ENCODE measurements at places on chromosomes 1 and 21. TPM values are rescaled to one million over a fixed set of nuclear protein-coding genes. Genes with fewer than 3 reads are reported as not detected.

The TEDDM1 gene
- total RNA-seq: not detected

The DIRAS3 gene
- 0.44 TPM for total RNA-seq

The SPOCD1 gene
- not detected for total RNA-seq

The SLC30A2 gene
- total RNA-seq: 2.1 TPM

The AIRE gene
- total RNA-seq: not detected

The SPRR2E gene
- total RNA-seq: not detected

The CD101 gene
- total RNA-seq: not detected

The ADAMTS4 gene
- total RNA-seq: 4.0 TPM

The CD84 gene
- total RNA-seq: 0.10 TPM

The CDK18 gene
- total RNA-seq: 4.6 TPM

The TMPRSS15 gene
- total RNA-seq: not detected

The BEND5 gene
- 1.1 TPM for total RNA-seq

The C1orf94 gene
- total RNA-seq: not detected

The UMODL1 gene
- total RNA-seq: not detected

The KDF1 gene
- total RNA-seq: not detected

The EXOSC10 gene
- total RNA-seq: 44.4 TPM

The GSTM1 gene
- not detected for total RNA-seq

The SHISAL2A gene
- not detected for total RNA-seq

The CR1L gene
- total RNA-seq: not detected

The RPE65 gene
- not detected for total RNA-seq

The OR14K1 gene
- total RNA-seq: not detected

The KCNK1 gene
- 0.20 TPM for total RNA-seq

The TSSK3 gene
- 1.8 TPM for total RNA-seq

The SF3B4 gene
- 17.4 TPM for total RNA-seq

The GUCA2B gene
- total RNA-seq: not detected

The FMOD gene
- total RNA-seq: 6.3 TPM

The TMOD4 gene
- 58.3 TPM for total RNA-seq

The FCRLB gene
- not detected for total RNA-seq

The NEGR1 gene
- total RNA-seq: 4.6 TPM

All from gastrocnemius medialis (tissue), 4 donors.